Dermis microvascular lymphatic vessel endothelial cell (primary cell): ENCODE measurements at places on chromosomes 1 and 21. TPM values are rescaled to one million over a fixed set of nuclear protein-coding genes. Genes with fewer than 3 reads are reported as not detected.

BSND gene
- total RNA-seq, result under 0.01 TPM in 1 of 2 replicates, not detected in the other

PBX1 gene
- total RNA-seq, result 0.39 and 1.0 TPM in 2 replicates

ELOVL1 gene
- 51.1 and 64.4 TPM in 2 replicates for total RNA-seq

U2AF1 gene
- total RNA-seq, result 22.0 and 23.1 TPM in 2 replicates

CTSK gene
- 0.51 and 0.63 TPM in 2 replicates for total RNA-seq

BMP8A gene
- 0.13 TPM in 2 replicates for total RNA-seq

RXRG gene
- total RNA-seq, result not detected in 2 replicates

UBE2U gene
- total RNA-seq, result 0.13 TPM in 1 of 2 replicates, not detected in the other

KIF2C gene
- total RNA-seq, result 9.7 and 21.3 TPM in 2 replicates

AMY1B gene
- total RNA-seq, result not detected in 2 replicates

MFSD2A gene
- 0.13 and 0.51 TPM in 2 replicates for total RNA-seq

CCDC27 gene
- not detected in 2 replicates for total RNA-seq

UBL4B gene
- total RNA-seq, result not detected in 2 replicates

E2F2 gene
- 1.4 and 1.9 TPM in 2 replicates for total RNA-seq

PKLR gene
- under 0.01 TPM in 1 of 2 replicates, not detected in the other for total RNA-seq

C1QTNF12 gene
- total RNA-seq, result 0.25 and 0.51 TPM in 2 replicates

NUP210L gene
- under 0.01 TPM in 2 replicates for total RNA-seq

HMGN2 gene
- total RNA-seq, result 130 and 209 TPM in 2 replicates

HMGN1 gene
- total RNA-seq, result 171 and 216 TPM in 2 replicates

CAMK2N1 gene
- 0.76 and 1.0 TPM in 2 replicates for total RNA-seq

CD5L gene
- total RNA-seq, result not detected in 2 replicates

MYOG gene
- not detected in 2 replicates for total RNA-seq

GALNT2 gene
- 38.1 and 46.9 TPM in 2 replicates for total RNA-seq

LCE2B gene
- not detected in 2 replicates for total RNA-seq

RGS18 gene
- not detected in 2 replicates for total RNA-seq

ARTN gene
- not detected in 2 replicates for total RNA-seq

C1QC gene
- not detected in 2 replicates for total RNA-seq

PRR9 gene
- under 0.01 TPM in 1 of 2 replicates, not detected in the other for total RNA-seq

KRTAP12-2 gene
- total RNA-seq, result not detected in 2 replicates

SLC45A1 gene
- total RNA-seq, result 0.51 and 1.1 TPM in 2 replicates

FMN2 gene
- total RNA-seq, result under 0.01 TPM in 1 of 2 replicates, not detected in the other

RGS8 gene
- not detected in 2 replicates for total RNA-seq

AK2 gene
- 58.4 and 58.7 TPM in 2 replicates for total RNA-seq

CSF1 gene
- total RNA-seq, result 4.6 and 7.6 TPM in 2 replicates

GNAT2 gene
- 0.13 TPM in 1 of 2 replicates, not detected in the other for total RNA-seq

TACSTD2 gene
- total RNA-seq, result 5.1 and 17.1 TPM in 2 replicates

LCE6A gene
- total RNA-seq, result not detected in 2 replicates

KLF17 gene
- not detected in 2 replicates for total RNA-seq

SPATA21 gene
- total RNA-seq, result not detected in 2 replicates

SRM gene
- 7.6 and 17.2 TPM in 2 replicates for total RNA-seq

MSTO1 gene
- total RNA-seq, result 13.4 and 18.7 TPM in 2 replicates

AKR7A3 gene
- total RNA-seq, result 0.13 and 0.25 TPM in 2 replicates

RBM34 gene
- 27.3 and 32.3 TPM in 2 replicates for total RNA-seq

FALEC gene
- total RNA-seq, result not detected in 2 replicates

TPTE gene
- total RNA-seq, result not detected in 2 replicates

LAMC2 gene
- 12.6 and 39.9 TPM in 2 replicates for total RNA-seq

SDHC gene
- 18.0 and 21.5 TPM in 2 replicates for total RNA-seq

KRTAP21-2 gene
- total RNA-seq, result not detected in 2 replicates

CHRNB2 gene
- under 0.01 TPM in 1 of 2 replicates, not detected in the other for total RNA-seq

LMNA gene
- 402 and 626 TPM in 2 replicates for total RNA-seq
